Stimulated activated CD4-positive, alpha-beta T cell treated with anti-CD3 and anti-CD28 coated beads, Interleukin-2, amount 100 ng/mL, for 48 hours (primary cell): ENCODE measurements at places on chromosomes 5 and 9.

GRCh38 chr9:97741947-97742346 lies 44.8 kb upstream of the XPA start:
- no peak for DNase-seq

DNA sequence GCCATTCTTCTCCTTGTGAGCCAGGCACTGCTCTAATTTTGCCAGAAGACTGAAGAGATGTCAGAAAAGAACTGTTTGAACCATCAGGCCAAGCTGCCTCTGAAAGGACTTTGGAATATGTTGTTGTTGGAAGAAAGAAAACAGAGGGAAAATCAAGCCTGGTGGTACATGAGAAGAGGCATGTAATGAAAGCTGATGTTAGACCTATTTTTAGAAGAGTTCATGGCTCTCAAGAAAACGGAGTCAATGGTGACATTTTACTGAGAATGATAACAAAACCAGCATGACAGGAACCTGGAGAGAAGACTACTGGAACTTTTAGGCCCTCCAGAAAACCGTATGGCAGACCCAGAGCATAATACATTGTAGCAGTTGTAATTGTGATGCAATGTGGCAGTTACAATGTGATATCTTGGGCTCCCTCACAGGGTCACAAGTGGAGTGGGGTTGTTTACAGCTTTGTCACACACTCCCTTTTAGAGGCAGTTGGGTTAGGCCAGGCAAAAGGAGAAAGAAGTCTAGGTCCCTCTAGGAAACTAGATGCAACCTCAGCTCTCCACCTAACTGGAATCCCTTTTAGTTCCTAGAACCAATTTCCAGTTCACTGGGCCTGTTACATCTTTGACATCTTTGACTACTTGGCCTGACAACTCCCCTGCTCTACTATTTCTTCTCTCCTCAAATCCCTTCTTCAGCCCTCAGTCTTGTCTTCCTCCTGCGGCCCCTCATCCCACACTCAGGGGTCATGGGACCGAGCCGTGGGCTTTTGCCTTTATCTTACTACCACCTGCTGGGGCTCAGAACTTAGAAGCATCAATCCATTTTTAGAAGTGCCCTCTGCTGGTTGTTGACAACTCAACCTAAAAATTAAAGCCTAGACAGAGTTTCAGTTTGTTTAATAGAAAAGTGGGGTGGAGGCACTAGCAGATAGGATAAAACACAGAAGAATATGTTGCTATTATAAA lies 61.2 kb upstream of the JAK2 start:
- no peak for DNase-seq

- DNase-seq: no peak
These were observed 707 bp upstream of the ZFYVE16 start for GRCh38 chr5:80406980-80407734.

- no peak for DNase-seq
These were observed 6.6 kb upstream of the N4BP3 start for GRCh38 chr5:178106556-178107239.
